ENCODE measurements at places on chromosomes 1 and 21.

- peak; percentile 92 for DNase-seq
These were observed 84.4 kb upstream of the JAK1 start for GRCh38 chr1:65050735-65051134.

GRCh38 chr1:93593854-93594602 is 87.6 kb downstream of the BCAR3 start:
- DNase-seq, result no peak

DNA sequence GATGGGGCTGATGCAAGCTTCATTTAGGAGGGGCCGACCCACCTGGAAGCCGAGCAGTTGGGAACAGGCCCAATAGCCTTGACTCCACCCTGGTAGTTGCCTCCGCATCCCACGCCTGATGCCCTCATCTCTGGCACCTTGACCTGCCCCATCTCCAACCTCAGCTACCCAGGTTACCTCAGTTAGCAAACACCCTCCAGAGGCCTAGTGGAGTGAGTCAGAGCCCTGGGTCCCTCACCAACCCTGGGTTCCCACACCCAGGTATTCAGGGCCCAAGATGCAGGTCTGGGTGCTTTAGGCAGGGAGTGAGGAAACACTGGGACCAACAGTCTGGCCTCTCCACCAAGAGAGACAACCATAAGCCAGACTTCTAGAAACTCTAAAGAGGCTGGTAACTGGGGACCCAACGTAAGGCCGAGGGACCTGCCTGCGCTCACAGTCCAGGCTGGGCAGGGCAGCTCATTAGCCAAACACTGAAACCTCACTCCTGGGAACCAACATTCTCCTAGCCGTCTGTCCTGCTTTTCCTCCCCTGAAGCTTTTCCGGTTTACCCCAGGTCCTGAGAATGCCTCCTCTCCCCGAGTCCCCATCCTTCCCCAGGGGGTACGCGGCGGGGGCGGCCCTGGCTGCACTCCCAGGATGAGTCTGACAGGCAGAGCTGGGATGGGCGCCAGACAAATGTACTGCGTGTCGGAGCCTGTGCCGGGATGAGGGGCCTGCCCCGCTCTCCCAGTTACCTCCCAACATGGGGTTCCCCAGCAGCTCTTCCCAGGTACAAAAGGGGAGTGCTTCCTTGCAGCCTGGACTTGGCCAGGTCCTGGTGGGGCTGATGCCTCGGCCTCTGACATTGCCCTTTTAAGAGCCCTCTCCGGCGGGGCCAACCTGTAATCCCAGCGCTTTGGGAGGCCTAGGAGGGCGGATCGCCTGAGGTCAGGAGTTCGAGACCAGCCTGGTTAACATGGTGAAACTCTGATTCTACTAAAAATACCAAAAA is 8.9 kb upstream of the CELSR2 start:
- DNase-seq, result peak; percentile 66

DNA sequence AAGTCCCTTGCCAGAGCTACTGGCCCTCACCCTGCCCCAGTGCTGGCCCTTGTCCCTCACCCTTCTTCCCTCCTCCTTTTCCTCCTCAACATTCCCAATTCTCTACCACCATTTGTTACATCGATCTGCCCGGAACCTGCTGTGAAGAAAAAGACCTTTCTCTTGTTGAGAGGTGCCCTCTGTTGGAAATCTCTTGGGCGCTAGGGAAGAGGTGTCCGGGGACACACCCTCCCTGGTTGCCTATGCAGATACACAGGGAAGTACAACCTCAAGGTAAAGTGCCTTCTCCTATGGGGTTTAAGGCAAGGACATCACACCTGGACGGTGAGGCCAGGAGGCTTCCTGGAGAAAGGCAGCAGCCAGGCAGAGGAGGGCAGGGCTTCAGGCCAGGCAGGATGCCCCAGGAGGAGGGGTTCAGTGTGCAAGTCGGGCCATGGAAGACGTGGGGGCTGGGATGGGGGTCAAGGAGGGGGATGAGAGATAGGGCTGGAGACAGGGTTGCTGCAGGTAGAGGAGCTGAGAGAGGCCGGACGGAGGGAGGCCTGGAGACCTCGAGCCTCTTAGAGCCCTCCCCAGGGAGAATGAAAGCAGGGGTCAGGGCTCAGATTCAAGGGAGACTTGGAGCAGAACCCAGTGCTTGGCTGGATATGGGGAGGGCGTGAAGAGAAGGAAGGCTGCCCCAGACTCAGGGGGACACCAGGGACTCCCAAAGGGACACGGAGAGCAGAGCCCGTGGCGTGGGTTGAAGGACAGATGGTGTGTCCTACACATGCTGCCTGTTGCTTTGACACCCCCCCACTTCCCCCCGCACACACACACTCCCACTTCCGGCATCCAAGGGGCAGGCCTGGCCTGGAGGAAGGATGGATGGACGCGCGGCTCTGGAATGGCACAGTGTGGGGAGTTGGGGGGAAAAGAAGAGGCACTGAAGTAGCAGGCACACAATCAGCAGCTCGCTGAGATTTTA is 44.5 kb downstream of the RIPK4 start:
- DNase-seq, result no peak

GRCh38 chr21:26719750-26720149 is 125.5 kb downstream of the ADAMTS1 start:
- DNase-seq, result no peak

DNA sequence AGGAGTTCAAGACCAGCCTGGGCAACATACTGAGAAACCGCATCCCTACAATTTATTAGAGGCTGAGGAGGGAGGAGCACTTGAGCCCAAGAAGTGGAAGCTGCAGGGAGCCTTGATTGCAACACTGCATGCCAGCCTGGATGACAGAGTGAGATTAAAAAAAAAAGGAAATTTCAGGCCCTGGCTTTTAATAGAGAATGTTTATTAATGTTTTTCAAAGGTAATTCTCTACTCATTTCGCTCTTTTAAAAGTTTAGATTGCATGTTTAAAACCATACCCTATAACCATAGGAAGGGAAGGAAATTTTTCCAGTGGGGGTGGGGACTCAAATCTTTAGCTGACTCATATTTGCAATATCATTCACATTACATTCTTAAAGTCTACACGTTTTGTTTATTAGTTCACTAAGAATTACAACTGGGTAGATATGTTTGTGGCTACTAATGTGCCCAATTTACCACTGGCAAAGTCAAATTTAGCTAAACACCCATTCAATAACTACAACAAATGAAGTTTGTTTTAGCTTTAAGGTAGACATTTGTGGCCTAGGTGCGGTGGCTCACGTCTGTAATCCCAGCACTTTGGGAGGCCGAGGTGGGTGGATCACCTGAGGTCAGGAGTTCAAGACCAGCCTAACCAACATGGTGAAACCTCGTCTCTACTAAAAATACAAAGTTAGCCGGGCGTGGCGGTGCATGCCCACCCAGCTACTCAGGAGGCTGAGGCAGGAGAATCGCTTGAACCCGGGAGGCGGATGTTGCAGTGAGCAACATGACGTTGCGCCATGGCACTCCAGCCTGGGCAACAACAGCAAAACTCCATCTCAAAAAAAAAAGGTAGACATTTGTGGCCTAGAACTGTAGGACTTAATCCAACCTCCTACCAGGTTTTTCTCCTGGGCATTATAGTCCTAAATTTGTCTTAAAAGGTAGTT is 5.0 kb downstream of the KDM5B start:
- DNase-seq, result no peak

GRCh38 chr1:9881838-9882249 is 28.2 kb downstream of the CTNNBIP1 start:
- DNase-seq, result no peak

DNA sequence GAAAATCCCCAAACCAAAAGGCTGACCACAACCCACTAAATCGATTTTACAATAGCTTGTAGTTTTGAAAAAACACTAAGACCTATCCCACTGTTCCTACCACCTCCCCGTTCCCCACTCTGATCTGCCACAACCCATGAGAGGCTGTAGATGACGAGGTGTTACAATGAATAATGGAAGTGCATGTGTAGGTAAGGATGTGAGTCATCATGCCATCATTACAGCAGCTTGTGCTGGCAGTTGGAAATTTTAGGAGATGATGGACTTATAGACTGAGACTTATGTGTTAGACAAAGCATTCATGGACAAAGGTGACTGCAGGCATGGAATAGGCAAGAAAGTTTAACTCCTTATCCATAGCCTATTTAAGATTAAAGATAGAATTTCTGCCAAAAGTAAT is 184.7 kb upstream of the CACYBP start:
- peak; percentile 73 for DNase-seq

DNA sequence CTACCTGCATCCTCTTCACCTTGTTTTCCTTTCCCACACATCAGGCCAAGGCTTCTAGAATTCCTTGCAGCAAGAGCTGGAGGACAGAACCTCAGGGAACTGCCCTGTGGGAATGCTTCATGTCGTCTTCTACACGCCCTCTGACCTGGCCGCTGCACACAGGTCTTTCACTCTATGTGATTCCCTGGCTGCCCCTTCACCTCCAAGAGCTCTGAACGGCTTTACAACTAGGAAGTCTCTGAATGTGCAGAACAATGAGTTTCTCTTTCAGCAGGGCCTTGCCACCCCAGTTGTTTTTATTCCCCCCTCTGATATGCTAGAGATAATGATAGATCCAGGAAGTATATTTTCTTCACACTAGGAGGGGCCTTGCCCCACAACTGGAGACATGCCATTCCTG is 142.6 kb downstream of the CLIC6 start:
- DNase-seq, result no peak

- peak; percentile 86 for DNase-seq
These were observed 28.0 kb upstream of the PLCH2 start for GRCh38 chr1:2448098-2448445.

- DNase-seq, result no peak
These were observed 25.1 kb upstream of the B3GALT2 start for GRCh38 chr1:193211539-193211938.

- no peak for DNase-seq
These were observed 123.2 kb downstream of the NPHP4 start for GRCh38 chr1:5868931-5869500.

DNA sequence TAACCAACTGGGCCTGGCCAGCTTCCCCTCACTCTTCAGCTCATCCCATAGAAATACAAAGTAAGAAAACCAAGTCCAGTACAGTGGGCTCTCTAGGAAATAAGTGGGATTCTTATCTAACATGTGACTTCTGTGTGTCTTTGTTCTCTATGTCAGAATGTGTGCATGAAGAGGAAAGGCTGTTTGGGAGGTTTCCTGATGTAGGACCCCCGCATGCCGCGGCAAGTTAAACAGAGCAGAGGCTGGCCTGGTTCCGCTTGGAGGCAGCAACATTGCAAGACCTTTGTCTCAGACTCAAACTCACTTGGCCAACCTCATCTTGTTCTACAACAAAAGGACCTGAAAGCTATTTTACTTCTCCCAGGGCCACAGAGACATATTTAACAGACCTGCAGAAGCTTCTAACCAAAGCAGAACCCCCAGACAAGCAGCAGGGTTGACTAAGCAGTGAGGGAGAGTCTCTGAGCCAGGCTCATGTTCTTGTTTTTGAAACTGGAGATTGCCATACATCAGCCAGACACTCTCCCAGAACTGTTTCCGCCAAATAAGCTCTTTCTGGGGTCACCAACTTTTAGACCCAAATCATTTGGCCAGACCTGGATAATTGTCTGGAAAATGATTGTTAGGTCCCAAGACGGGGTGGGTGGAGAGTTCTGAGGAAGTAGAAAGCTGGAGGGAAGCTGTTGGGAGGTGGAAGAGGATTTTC is 6.2 kb downstream of the MTARC2 start:
- DNase-seq, result no peak

GRCh38 chr1:159944623-159945455 is 574 bp downstream of the IGSF9 start:
- no peak for DNase-seq

GRCh38 chr1:69246109-69246508 is 321.6 kb upstream of the LRRC7 start:
- DNase-seq, result peak; percentile 38

- no peak for DNase-seq
These were observed 9.3 kb downstream of the GLIS1 start for GRCh38 chr1:53729456-53730223.

GRCh38 chr1:67261680-67262079 is 46.0 kb upstream of the IL12RB2 start:
- DNase-seq, result no peak

DNA sequence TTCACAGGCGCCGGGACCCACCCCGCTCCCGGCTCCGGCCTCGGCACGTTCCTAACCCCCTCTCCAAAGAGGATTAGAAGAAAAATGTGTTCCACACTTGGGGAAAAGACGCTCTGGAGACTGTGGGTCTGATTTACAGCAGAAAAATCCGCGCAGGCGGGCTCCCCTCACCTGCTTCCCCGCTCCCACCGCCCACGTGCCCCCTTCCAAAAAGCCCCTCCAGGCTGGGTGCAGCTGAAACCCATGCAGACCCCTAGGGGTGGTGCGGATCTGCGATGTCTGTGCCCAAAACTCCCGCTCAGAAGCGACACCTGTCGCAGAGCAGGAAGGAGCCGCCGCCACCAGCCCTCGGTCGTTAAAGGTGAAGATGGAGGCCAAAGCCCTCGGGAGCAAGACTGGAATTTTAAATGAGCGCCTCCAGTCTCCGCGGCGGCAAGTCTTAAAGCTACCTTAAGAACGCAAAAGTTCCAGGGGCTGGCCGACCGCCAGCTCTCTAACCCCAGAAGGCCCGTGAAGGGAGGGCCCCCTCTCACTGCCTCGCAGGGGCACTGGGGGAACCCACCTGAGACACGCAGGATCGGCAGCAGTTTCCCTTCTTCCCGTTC is 688 bp upstream of the CHD5 start:
- DNase-seq, result peak; percentile 50

GRCh38 chr21:46038341-46038829 is 56.8 kb downstream of the COL6A1 start:
- no peak for DNase-seq

DNA sequence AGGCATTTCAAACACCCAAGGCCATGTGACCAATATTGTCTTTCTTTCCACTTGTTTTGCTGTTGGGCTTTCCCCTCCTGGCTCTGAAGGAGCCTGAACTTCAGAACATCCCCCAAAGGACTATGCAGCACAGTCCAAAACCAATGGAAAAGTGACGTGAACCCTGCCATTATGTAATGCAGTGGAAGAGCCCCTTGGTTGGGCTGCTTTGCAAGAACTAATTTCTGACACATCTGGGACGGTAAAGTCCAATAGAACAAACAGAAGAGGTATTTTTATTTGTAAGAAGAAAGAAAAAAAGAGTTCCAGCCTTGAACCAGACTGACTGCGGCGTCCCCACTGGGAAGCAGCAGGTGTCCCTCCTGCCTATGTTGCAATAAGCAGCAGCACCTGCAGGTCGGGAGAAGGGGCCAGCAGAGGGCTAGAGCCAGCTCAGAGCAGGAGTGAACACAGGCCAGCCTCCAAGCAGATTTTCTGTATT is 116.7 kb downstream of the CDC7 start:
- DNase-seq, result peak; percentile 88

GRCh38 chr1:81377406-81377805 is 423.3 kb upstream of the ADGRL2 start:
- peak; percentile 21 for DNase-seq

- DNase-seq, result no peak
These were observed 30.1 kb downstream of the RAP1A start for GRCh38 chr1:111649648-111650047.

- peak; percentile 15 for DNase-seq
These were observed 364.7 kb downstream of the SMYD3 start for GRCh38 chr1:246142320-246142893.

GRCh38 chr1:233972951-233973635 is 68.6 kb downstream of the SLC35F3 start:
- DNase-seq, result peak; percentile 17
